CD14-positive monocyte (primary cell): ENCODE measurements at places on chromosomes 13 and 19.

DNA sequence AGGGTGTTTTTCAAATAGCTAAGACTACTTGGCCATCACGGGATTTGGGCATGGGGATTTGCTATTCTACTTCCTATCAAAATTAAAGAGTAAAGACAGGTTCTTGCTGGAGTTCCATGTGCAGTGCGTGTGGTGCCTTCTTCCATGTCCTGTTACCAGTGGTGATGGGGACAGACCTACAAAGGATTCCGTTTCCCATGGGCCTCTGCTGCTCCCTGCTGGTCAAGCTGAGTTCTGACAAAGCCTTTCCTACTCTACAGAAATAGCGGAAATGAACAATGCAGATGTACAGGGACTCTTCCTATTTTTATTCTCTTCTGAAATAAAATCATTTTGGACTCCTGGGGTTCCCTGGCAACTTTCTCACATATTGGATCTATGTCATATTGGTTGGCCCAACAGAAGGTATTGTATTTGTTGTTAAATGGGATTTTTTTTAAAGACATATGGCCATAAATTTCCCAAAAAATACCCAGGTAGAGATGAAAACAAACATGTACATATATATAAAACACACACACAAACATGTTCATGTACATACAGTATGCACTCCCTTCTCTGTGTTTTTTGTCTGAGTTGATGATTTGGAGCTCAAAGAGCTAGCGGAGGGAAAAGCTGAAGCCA lies 90.5 kb upstream of the SLC15A1 start:
- DNase-seq: peak; percentile 66

- DNase-seq: no peak
Observed at GRCh38 chr13:24748061-24748400, 15.9 kb upstream of the RNF17 start.

DNA sequence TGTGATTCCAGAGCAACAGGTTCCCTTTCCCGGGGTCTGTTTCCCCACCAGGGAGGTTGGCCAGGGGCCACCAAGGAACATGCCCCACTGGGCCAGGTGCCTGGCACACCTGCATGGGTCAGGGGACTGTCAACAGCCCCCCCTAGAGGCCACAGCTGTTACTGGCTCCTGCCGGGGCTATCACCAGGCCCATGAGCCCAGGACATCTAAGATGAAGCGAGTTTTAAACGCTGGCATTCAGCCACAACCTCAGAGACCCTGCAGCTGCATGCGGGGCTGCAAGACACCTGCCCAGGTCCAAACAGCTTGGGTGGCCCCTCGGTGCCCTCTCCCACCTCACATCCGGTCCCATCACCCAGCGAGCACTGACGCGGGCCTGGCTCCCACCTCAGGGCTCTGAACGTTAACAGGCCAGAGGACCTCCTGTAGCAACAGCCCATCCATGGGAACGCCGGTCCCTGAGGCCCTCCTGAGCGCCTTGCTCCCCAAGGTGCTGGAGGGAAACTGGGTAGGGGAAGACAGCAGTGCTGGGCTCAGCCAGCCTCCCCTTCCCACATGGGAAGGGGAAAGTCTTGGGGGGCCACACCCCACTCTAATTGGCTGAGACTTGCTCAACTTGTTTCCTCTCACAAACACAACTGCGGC lies 12.0 kb downstream of the KHSRP start:
- no peak for DNase-seq

DNA sequence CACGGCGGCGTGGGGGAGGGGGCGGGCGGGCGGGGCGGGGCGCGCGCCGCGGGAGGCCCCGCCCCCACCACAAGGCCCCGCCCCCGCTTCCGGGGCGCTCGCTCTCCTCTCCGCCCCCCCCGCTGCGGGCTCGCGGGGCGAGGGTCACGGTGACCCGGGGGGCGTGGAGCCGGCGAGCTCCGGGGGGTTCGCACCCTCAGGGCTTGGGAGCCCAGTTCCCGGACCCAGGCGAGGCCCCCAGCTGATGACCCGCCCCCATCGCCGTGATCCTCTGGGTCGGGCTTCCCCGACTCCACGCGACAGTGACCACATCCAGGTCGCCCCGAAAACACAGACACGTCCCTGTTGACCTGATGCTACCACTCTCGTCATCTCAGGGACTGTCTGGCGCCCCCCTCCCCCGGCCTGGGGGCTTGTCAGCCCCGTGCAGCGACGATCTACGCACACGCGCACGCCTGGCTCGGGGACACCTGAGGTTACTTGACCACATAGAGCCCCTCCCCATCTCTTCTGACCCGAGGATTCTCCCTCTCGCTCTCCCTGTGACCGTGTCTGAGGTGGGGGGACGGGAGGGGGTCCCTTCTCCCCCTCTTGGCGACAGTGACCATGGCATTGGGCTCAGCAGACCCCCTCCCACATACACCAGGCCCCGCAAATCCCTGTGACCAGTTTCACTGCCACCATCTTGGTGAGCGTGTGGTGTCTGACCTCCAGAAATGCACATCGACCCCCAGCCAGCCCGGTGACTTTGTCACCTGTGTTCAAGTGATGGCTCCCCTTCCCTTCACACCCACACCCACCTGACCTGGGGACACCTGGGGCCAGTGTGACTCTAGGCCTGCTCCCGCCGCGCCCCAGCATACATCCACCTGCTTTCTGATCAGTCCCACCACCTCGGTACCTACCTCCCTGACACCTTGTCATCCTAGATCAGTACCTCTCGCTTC lies 670 bp downstream of the MAP2K7 start:
- DNase-seq: peak; percentile 16

DNA sequence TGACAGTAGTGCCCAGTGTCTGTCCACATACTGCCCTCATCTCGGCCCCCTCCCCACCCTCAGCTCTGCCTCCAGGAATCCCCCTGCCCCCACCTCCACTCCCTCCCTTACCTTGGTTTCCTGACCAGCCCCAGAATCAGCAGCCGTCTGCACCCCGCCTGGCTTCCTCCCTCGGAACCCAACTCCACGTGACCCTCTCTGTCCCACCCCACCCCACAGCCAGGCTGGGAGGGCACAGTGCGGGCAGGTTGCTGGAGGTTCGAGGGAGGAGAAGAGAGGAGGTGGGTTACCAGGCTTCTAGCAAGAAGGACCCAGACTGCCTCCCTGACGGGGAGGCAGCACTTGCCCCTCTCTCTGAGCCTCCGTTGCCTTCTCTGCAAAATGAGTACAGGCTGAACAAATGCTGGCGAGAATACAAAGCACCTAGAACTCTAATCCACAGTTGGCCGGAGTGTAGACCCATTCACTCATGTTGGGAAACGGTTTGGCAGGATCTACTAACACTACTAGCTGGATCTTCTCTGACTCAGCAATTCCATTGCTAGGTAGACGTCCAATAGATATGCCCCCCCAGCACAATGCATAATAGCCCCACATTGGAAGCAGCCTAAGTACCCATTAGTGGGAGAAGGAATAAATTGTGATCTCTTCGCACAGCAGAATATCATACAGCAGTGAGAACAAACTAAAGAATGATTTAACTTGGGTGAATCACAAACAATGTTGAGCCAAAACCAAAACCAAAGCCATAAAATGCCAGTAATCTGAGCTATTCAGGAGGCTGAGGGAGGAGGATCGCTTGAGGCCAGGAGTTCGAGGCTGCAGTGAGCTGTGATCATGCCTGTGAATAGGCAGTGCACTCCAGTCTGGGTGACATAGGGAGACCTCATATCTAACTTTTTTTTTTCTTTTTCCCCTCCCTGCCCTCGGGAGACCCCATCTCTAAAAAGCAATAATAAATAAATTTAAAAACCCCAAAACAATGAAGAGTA lies at the start of gene RASAL3:
Gene RASAL3, minus strand, starts transcription at position 151 of the 992 bp plus-strand sequence. CDS start 186 bp downstream, outside the sequence.
- no peak for DNase-seq

- no peak for DNase-seq
Observed at GRCh38 chr19:22605275-22606211, 28.6 kb upstream of the ZNF492 start.

DNA sequence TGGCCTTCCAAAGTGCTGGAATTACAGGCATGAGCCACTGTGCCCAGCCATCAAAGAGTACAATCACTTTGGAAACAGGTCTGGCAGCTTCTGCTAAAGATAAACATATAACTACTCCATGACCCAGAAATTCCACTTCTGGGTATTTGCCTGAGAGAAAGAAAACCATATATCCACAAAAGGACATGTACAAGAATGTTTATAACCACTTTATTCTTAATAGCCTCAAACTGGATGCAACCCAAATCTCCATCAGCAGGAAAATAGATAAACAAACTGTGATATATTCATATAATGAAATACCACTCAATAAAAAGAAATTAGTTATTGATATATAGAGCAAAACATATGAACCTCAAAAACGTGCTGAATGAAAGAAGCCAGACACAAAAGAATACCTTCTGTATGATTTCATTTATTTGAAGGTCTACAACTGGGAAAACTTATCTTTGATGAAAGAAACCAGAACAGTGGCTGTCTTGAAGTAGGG lies 40.5 kb downstream of the TEX26 start:
- no peak for DNase-seq

DNA sequence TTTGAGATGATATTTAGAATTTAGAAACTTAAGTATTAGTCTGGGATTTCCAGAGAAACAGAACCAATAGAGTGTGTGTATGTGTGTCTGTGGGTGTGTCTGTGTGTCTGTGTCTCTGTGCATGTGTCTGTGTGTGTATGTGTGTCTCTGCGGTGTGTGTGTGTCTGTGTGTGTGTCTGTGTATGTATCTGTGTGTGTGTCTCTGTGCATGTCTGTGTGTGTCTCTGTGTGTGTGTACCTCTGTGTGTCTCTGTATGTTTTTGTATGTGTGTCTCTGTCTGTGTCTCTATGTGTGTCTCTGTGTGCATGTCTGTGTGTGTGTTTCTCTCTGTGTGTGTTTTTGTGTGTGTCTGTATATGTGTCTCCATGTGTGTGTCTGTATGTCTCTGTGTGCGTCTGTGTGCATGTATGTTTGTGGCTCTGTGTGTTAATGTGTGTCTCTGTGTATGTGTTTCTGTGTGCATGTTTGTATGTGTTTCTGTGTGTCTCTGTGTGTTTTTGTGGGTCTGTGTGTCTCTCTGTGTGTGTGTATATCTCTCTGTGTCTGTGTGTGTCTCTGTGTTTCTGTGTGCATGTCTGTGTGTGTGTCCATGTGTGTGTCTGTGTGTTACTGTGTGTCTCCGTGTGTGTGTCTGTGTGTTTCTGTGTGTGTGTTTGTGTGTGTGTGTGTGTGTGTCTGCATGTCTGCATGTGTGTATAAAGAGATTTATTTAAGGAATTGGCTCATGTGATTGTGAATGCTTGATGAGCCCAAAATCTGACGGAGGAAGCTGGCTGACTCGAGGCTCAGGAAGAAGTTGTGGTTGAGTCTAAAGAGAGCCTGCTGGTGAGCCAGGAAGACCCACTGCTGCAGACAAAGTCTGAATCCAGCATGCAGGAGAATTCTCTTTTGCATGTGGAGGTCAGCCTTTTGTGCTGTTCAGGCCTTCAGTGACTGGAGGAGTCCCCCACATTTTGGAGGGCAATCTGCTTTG lies 22.2 kb downstream of the GPR42 start:
- DNase-seq: no peak

DNA sequence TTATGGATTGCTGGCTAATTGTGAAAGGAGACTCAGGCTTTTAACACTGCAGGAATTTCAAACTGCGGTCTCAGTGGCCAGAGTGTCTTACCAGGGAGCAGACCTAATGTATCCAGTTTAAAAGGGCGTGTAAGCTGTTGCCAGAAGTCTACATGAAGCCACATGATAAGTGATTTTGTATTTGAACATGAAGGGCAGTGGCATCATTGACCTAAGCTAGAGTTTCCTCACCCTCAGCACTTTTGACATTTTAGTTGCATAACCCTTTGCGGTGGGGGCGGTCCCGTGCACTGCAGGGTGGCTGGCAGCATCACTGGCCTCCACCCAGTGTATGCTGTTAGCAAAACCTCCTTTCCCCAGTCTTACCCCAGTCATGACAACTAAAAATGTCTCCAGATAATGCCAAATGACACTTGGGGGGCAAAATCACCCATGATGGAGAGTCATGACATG lies 23.7 kb upstream of the GPR18 start:
- peak; percentile 97 for DNase-seq

- DNase-seq: no peak
Observed at GRCh38 chr13:106083620-106084350, 451.7 kb downstream of the EFNB2 start.

GRCh38 chr13:49563516-49563915 lies 21.8 kb downstream of the RCBTB1 start:
- DNase-seq: peak; percentile 21

GRCh38 chr19:4606921-4607678 lies 32.2 kb upstream of the TNFAIP8L1 start:
- no peak for DNase-seq

DNA sequence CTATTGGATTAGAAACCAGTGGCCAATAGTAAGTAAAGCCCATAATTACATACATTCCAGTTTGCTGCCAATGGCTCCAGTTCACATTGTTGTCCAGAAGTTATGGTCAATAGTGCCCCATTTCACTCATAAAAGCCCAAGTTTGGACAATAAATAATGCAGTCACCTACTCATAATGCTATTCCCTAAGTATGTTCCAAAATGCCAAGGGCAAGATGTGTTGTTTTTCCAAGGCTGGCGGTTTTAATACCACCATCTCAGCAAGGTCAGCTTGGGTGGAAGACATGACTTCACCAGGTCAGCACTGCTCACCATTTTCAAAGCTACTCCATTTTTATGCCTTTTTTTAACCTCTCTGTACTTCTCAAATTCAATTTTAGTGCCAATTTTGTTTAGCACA lies 32.7 kb downstream of the KCTD12 start:
- no peak for DNase-seq

- no peak for DNase-seq
Observed at GRCh38 chr19:49104229-49104864, 9.8 kb upstream of the LIN7B start.

GRCh38 chr13:73820688-73821087 lies 313.5 kb downstream of the KLF12 start:
- no peak for DNase-seq

DNA sequence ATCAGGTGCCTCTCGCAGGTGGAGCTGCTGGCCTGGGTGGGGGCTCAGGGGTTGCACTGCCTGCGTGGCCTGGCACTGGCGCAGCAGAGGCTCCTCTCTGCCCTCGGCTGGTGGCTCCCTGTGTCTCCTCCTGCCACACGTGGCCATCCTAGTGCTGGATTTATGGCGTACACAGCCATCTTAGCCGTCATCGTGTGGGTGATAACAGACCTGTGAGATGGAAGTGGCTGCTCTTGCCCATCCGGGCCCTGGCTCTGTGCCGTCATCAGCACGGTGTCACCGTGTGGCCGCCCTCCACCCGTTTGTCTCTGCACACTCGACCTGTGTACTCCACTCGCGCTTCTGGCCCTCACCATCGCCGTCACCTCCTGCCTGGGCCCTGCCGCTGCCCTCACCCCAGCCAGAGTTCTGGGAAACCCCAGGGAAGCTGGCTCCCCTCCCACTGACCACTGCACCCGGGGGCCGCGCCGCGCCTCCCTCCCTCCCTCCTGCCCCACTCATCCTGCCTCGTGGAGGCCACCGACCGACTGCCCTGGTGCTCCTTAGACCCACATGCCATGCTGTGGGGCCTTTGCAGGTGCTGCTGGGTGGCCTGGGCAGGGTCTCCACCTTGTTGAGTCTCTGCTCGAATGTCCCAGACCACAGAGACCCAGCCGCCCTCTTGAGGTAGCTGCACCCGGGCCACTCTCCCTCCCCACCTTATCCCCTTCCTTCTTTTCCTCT lies 29.5 kb downstream of the TMEM255B start:
- DNase-seq: no peak

- DNase-seq: no peak
Observed at GRCh38 chr19:16951529-16951928, 62.7 kb downstream of the F2RL3 start.
